ENCODE measurements at places on chromosomes 16 and 17.

- DNase-seq, result no peak
Observed at GRCh38 chr16:24784121-24784520, 54.7 kb downstream of the TNRC6A start.

GRCh38 chr16:74611721-74612120 lies 4.8 kb upstream of the GLG1 start:
- DNase-seq, result no peak

GRCh38 chr17:4229627-4230541 lies 33.9 kb downstream of the ANKFY1 start:
- no peak for DNase-seq

- DNase-seq, result no peak
Observed at GRCh38 chr17:59347975-59348391, 16.5 kb downstream of the YPEL2 start.

GRCh38 chr17:14688134-14688533 lies 387.3 kb downstream of the HS3ST3B1 start:
- DNase-seq, result no peak

DNA sequence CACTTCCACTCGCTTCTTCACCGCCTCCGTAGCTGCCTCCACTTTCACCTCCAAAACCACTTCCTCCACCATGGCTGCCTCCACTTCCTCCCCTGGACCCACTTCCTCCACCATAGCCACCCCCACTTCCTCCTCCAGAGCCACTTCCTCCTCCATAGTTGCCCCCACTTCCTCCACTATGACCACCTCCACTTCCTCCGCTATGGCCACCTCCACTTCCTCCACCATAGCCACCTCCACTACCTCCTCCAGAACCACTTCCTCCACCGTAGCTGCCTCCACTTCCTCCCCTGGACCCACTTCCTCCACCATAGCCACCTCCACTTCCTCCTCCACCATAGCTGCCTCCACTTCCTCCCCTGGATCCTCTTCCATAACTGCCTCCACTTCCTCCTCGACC lies 4.5 kb downstream of the KRT9 start:
- no peak for DNase-seq

- no peak for DNase-seq
Observed at GRCh38 chr16:67425061-67425460, 5.9 kb upstream of the HSD11B2 start.

DNA sequence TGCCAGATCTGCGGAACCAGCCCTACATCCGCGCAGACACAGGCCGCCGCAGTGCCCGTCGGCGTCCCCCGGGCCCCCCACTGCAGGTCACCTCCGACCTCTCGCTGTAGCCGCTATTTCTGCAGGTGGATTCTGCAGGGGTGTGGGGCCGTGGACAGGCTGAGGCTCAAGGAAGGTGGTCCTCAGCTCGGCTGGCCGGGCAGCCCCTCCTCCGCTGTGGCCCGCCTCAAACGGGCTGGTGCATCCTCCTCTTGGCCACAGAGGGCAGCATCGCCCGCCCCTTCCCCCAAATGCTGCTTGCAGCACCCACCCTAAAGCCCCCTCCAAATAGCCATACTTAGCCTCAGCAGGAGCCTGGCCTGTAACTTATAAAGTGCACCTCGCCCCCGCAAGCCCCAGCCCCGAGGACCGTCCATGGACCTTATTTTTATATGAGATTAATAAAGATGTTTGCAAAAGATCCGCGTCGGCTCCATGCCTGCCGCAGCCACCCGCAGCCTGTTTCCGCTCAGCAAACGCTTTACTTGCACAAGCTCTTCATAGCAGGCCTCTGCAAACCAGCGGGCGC lies 14.9 kb downstream of the SPATA32 start:
- DNase-seq, result no peak

DNA sequence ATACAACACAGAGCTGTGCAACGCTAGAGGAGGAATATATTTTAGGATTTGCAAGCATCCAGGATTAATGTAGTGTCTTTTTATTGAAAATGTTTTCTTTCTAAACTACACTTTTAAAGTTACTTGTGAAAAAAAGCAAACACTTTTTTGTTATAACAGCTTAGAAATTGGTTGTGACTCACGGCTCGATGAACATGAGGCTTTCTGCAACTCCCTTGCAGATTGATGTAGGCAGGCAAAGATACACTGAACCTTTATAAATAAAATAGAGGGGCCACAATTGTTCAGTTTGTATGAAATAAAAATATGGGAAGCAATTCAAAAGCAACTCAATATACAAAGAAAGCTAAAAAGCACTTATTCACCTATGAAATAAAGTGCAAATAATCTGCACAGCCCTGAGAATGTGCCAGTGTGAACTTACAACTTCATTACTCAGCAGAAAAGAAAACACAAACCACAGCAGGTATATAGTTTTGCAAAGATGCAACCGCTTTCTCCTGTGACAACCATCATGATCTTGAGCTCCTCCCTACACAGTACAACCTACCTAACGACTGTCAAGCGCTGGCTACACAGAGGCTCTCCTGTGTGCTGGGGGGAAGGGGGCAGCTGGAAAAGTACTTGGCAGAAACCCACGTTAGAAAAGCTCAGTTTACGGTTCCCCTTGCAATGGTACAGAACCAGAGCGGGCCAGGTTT lies 948 bp downstream of the LUC7L start:
- DNase-seq, result no peak

- DNase-seq, result no peak
Observed at GRCh38 chr17:77610518-77610893, 348.0 kb upstream of the TNRC6C start.

GRCh38 chr17:4722678-4723240 lies 8.5 kb upstream of the MED11 start:
- DNase-seq, result no peak

- no peak for DNase-seq
Observed at GRCh38 chr16:20889625-20890275, 10.4 kb downstream of the DCUN1D3 start.

DNA sequence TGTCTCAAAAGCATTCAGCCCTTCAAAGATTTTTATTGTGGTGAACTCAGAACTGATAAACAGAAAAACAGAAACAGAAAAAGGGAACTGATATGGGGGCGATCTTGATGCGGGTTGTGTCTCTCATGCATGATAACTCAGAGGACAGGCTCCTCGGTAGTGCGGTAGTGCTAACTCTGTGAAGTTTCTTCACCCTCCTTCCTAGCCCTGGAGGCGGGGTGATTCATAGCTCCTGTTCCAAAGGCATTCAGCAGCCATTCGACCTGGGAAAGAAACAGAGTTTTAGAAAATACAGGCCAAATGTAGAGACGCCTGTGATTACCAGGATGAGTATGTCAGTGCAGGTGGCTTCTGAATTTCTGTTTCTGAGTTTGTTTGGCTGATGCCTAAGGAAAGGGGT lies 5.5 kb upstream of the MAF start:
- no peak for DNase-seq

DNA sequence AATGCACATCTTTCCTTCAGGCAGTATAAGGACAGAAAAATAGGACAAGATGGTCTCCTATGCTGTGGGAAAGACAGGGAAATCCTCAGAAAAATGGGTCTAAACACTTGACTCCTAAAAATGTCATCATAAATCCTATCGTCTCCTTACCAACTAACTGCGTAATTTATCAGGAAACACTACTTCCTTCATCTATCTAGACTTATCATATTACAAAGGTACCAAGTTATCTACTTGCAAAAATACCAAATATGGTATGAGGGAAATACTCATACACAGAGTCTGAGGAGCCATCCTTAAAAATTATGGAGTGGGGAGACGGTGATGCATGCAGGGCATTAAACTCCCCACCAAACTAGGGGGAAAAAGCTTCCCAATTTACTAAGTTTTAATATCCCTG lies 44.1 kb downstream of the GRB2 start:
- no peak for DNase-seq

DNA sequence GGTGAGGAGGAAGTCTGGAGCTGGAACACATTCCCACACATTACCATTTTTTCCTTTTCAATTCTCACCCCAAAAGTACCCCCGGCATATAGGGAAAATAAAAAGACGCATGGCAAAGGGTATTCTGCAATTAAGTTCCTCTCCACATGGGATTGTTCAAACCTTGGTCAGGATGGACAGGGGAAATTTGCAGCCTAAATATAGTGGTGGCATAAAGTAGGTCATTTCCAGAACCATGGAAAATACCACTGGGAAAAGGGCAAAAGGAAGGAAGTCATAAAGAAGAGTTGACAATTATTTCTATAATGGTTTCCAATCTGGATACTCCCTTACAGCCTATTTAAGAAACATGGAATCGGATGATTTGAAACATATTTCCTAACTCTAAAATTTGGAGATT lies 135.8 kb downstream of the STX8 start:
- DNase-seq, result no peak

GRCh38 chr16:83542491-83542890 lies 265.3 kb upstream of the HSBP1 start:
- no peak for DNase-seq

DNA sequence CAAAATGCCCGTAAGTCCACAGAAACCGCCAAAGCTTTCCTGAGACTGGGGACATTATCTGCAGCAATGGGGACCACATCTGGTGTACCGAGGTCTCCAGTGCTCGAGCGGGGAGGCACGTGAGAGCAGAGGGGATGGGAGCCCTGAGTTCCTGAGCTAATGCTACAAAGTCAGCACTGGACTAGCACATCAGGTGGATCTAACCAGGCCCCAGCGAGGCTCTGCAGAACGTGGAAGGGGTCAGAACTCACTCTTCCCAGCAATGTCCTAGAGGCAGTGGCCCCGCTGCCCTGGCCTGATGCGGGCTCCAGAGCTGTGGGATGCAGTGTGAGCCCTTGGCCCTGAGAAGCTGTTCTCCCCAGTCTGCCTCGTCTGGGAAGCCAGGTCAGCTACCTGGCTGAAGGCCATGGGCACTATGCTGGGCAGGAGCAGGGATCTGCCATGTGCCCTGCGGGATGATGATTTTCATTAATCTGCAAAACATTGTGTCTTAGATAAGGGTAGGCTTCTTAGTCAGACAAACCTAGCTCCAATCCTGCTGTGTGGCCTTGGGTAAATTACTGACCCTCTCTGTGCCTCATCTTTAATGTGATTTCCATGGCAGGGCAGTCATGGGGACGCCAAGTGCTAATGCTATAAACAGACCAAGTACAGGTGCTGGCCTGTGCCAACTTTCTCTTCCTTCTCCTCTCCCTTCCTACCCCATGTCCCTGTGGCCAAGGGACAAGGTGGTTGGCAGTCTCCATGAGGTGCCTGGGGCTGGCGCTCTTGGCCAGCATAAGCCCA lies 40.1 kb upstream of the SLC38A10 start:
- no peak for DNase-seq

Measured in stimulated activated CD4-positive, alpha-beta T cell treated with anti-CD3 and anti-CD28 coated beads, Interleukin-2, amount 100 ng/mL, for 4 hours (primary cell).